ENCODE measurements at places on chromosomes 12 and 14. TPM values are rescaled to one million over a fixed set of nuclear protein-coding genes. Genes with fewer than 3 reads are reported as not detected.
A peak's percentile ranks its signal among the peaks of the same experiment; 100 is the strongest.

DNA sequence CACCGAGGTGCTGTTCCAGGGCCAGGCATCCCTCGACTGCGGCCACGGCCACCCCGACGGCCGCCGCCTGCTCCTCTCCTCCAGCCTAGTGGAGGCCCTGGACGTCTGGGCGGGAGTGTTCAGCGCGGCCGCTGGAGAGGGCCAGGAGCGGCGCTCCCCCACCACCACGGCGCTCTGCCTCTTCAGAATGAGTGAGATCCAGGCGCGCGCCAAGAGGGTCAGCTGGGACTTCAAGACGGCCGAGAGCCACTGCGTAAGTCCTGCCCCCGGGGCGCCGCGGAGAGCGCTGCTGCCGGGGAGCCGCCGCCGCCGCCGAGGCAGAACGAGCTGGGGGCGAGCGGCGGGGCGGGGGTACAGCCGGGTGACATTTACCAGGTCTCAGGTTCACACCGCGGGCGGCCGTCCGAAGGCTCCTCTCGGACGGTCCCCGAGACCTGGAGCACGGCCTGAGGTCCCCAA lies 1.4 kb downstream of the PLXNC1 start:
- peaks cover 73% of the 10 kb centered on the region for H3K27me3 ChIP-seq
- H3K36me3 ChIP-seq: no peaks in the 10 kb centered on the region
- H3K4me3 ChIP-seq: peak overlapping the region; percentile 88
- peaks cover 36% of the 10 kb centered on the region for H3K4me1 ChIP-seq
- H3K27ac ChIP-seq: no peak overlapping the region

The CD163L1 gene
- 1.6 TPM for total RNA-seq

The HOXC4 gene
- 5.6 TPM for total RNA-seq

The CLEC2B gene
- 0.19 TPM for total RNA-seq

- peak; percentile 18 for DNase-seq
- no peak overlapping the region for H3K27ac ChIP-seq
- peaks cover 69% of the 10 kb centered on the region for H3K27me3 ChIP-seq
- H3K36me3 ChIP-seq: no peaks in the 10 kb centered on the region
- peak overlapping the region; percentile 47 for H3K4me3 ChIP-seq
These were observed 65.7 kb downstream of the TNFAIP2 start for GRCh38 chr14:103188810-103189480.

DNA sequence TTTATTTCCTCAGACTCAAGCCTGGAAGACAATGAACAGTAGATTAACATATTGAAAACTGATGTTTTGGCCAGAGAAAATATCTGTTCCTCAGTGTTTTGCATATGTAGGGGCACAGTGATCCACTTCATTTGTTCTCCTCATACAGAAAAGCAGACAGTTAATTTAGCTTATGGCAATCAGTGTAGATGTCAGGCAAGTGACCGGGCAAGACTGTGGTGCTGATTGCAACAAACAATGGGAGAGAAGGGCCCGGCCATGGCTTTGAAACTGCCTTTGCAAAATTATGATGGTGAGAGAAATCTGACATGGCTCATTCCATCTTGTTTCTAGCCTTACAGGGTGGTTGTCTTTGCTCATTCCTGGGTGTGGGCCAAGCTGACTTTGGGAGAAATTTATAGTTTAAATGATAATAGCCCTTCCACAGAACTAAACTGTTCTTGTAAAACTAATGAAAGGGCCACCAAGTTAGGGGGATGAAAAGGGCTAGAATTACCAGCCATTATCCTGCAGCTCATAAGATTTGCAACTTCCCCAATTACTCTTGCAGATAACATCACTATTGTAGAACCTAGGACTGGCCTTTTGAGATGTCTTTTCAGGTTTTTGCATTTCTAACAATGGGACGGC lies 220.3 kb downstream of the KTN1 start:
- H3K4me1 ChIP-seq: no peaks in the 10 kb centered on the region
- peaks cover 5% of the 10 kb centered on the region for H3K36me3 ChIP-seq
- DNase-seq: no peak
- H3K27ac ChIP-seq: no peak overlapping the region
- no peak overlapping the region for H3K4me3 ChIP-seq
- H3K27me3 ChIP-seq: no peaks in the 10 kb centered on the region

GRCh38 chr12:59597385-59597781 lies 1.6 kb downstream of the SLC16A7 start:
- peak overlapping the region; percentile 97 for H3K4me3 ChIP-seq
- peaks cover 24% of the 10 kb centered on the region for H3K4me1 ChIP-seq
- H3K36me3 ChIP-seq: no peaks in the 10 kb centered on the region

DNA sequence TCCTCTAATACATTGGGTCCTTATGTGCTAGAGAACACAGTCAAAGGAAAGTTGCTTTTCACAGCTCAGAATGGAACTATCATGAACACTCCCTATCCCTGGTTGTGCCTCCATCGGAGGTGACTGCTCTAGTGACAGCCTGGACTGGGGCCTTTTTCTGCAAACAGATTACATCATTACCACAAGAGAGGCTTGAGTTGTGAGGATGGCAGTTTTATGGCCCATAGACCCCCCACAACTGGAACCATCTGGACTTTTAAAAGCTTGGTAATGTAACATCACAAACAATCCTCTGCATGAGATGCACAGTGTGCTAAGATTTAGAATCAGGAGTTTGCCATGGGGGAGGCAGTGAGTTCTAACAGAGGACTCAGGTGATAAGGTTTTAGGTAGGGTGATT lies 46.6 kb upstream of the WSCD2 start:
- H3K27me3 ChIP-seq: peaks cover 29% of the 10 kb centered on the region
- no peak for DNase-seq
- H3K4me1 ChIP-seq: peaks cover 14% of the 10 kb centered on the region
- H3K4me3 ChIP-seq: no peak overlapping the region
- H3K27ac ChIP-seq: no peak overlapping the region

GRCh38 chr12:104714369-104714768 lies 243.7 kb downstream of the SLC41A2 start:
- H3K27me3 ChIP-seq: no peaks in the 10 kb centered on the region
- H3K4me3 ChIP-seq: no peak overlapping the region
- peaks cover 32% of the 10 kb centered on the region for H3K4me1 ChIP-seq
